ENCODE measurements at places on chromosomes 6 and 20.

- DNase-seq: no peak
Measured at GRCh38 chr20:40887105-40887504, 141.5 kb upstream of the TOP1 start.

DNA sequence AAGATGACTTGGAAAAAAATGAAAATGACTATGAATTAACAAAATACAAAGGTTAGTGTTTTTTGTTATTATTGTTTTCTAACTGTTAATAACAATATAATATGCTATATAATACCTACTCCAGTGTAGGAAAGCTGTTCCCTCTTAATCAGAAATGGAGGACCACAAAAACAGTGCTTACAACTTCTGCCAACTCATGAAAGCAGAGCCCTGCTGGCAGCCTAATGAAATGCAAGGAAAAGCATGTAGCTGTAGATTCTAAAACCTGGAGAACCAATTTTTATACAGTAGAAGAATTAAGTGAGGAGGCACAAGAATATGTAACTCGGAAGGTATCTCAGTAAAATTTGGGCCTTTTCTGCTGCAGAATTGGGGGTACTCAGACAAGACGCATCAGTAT is 29.4 kb downstream of the PHIP start:
- DNase-seq: no peak

DNA sequence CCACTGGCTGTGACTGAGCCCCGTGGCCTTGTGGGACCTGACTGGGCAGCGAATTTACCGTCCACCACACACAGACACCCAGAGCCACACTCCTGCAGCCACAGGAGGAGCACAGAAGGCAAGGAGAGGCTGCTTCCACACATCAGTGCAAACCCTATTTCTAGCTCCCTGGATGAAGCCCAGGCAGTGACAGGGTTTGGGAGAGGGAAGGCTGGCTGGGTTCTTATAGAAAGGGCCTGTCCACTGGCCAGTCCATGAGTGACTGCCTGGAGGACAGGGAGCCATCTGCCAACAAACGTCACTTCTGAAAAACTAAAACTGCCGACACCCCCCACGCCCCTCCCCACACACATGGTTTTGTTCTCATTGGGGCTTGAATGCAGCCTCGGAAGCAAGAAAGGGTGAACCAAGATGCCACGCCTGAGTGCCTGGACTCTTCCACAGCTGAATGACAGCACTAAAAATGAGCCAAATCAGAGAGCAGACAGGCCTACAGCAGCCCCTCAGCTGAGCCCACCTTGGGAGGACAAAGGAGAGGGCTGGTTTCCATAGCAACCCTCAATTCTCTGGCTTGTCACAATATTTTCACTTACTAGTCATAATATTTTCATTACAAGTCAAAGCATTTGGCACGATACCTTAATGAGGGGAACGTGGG is 38.4 kb downstream of the RRBP1 start:
- no peak for DNase-seq

DNA sequence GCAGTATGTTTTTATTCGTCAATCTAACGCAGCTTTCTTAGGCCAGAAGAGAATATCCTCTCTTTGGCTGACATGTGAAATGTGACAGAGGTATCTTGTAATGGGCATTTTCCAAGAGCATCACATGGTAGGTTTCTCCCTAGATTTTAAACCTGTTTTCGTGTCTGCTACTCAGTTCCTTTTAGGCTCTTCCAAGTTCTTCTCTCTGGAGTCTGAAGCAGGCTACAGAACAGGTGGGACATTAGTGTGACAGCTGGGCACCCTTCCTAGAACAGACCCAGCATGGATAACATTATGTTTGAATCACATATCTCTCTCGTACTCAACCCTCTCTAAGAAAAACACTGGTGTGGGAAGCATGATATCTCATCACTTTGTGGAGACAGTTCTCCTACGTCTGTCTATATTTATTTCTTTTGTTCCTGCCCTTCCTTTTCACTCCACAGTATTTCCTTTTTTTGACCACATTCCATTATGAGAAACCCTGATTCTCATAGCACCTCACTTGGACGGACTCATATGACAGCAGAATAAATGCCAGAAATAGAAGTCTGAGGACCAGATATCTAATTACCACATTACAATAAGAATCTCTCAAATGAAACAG is 263.4 kb downstream of the NKAIN2 start:
- no peak for DNase-seq

GRCh38 chr6:88810089-88810488 is 153.3 kb downstream of the RNGTT start:
- no peak for DNase-seq

- DNase-seq: no peak
Measured at GRCh38 chr6:106161893-106162292, 75.8 kb downstream of the PRDM1 start.

DNA sequence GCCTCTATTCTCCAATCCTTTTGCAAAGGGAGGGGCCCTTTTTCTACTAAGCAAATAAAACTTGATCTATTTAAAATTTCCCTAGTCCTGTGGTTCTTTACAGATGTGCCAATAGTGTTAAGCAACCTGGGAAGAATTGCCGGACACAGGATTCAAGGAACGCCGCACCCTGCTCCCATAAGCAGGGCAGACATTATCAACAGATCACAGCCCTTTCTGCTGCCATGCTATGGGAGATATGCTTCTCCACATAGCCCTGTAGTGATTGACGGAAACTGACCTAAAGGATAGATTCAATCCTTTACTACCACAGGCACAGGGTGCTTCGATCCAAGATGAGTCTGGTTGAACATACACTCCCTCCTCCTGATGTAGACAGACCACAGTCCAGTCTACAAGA is 118.4 kb upstream of the TRAF3IP2 start:
- DNase-seq: no peak

DNA sequence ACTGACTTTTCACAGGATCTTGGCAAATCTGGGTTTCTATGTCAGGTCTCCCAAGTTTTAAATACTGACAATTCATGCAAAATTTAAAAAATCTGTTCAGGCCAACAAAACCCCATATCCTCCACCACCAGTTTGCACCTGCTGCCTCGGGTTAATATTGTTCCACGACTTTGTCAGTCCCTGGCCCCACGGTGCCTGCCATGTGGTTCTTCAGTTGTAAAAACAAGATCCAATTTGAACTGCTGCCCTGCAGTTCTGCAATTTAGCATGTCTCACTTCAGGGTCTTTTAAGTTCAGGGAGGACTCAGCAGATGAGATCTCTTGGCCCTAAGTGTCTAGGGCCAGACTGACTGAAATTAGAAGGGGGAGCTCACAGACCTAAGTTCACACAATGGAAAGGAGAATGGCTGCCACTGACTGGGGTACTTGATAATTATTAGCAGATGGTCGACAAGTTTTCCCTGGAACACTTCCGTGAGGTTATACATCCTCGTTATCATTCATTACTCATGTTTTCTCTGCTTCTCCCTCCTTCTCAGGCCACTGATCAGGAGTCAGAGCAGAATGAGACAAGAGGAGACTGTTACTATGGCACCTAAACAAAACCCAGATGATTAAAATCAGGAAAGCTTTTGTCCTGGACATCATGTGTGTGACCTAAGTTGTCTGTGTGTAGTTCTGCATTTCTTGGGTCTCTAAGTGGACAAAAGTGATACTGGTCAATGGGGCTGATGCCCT is 223.6 kb downstream of the KIF16B start:
- no peak for DNase-seq

DNA sequence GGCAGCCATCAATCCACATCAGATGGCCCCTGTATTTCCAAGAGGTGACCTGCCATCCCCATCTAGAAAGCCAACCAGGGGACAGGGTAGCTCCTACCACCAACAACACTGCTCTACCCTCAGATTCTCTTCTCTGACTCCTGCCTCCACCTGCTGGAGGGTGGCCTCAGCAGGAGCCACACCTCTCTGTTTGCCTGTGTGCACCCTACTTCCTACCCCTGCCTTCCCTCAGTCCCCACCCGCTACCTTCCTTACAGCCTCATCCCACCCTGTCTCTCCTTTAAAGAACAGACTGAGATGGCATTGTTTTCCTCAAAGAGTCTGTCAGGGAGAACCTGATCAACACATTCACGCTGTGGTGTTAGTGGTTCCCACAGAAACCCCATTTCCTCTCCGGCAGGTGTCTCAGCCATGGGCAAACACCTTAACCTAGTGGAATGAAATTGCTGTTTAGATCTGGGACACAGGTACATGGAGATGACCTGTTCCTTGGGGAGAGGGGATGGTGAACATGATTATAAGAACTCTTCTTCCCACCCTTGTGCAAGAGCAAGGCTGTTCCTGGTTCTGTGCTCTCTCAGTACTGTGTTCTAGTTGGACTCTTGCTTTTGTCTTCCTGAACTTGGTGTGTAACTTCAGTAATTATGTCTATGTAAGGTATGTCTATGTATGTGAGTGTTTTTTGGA is 1.8 kb downstream of the ENTPD6 start:
- DNase-seq: no peak

GRCh38 chr6:38021029-38021428 is 201.5 kb downstream of the ZFAND3 start:
- DNase-seq: no peak

- DNase-seq: no peak
Measured at GRCh38 chr6:1631251-1631650, 21.5 kb downstream of the FOXC1 start.
